Cortex of kidney (tissue), 1 donor: ENCODE measurements at places on chromosomes 12 and 14.

GRCh38 chr12:113083863-113084435, 27.4 kb downstream of the DTX1 start:
- DNase-seq = no peak

- DNase-seq = no peak
Observed at GRCh38 chr12:62647586-62647985, 181.0 kb downstream of the MON2 start.

DNA sequence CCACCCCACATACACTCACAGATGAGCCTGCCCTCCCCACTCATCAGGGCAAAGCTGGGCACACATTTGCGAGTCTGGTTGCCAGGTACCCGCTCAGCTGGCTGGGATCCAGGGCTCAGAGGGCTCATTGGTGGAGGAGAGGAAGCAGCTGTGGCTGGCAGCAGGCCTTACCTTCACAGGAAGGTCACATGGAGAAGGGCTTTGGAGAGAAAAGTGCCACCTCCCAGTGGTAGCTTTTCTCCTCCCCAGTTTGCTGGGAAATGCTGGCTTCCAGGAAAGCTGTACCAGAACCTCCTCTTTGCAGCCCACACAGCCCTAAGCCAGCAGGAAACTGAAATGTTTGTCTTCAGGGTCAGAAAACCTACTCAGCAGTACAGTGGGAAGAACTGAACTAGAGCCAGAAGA, 55.6 kb downstream of the LGMN start:
- no peak for DNase-seq

GRCh38 chr14:74649167-74649566, 37.1 kb upstream of the LTBP2 start:
- DNase-seq = no peak

GRCh38 chr12:72307229-72307628, 35.1 kb downstream of the TRHDE start:
- DNase-seq = no peak

DNA sequence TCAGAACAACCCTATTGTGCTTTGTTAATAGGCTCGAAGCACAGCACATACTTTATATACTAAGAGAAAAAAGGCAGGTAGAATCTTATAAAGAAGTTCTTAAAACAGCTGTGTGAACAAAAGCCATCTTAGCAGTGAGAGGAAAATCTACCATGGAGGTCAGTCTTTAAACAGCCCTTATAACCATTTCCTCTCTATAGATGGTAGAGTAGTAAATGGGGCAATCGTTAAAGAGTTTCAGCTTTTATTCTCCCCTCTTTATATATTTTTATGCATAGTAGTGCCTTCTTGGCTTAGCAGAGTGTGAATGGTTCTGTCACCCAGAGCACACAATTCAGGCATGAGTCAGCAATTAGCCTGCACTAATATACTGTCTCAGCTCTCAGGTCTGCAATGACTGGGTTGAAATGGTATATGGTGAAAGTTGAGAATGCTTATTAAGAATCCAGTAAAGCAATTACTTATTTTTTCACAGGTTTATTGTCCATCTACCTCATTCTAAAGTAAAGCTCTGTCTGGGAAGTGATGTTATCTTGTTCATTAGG, 305.0 kb downstream of the NELL2 start:
- no peak for DNase-seq

- no peak for DNase-seq
Observed at GRCh38 chr12:126483145-126484068, 1418.2 kb downstream of the AACS start.
